ENCODE measurements at places on chromosomes 1 and 21.

GRCh38 chr1:222974496-222974895, 159.7 kb downstream of the DISP1 start:
- DNase-seq: peak; percentile 15

GRCh38 chr1:60904099-60904851, 178.1 kb upstream of the NFIA start:
- DNase-seq: peak; percentile 4

DNA sequence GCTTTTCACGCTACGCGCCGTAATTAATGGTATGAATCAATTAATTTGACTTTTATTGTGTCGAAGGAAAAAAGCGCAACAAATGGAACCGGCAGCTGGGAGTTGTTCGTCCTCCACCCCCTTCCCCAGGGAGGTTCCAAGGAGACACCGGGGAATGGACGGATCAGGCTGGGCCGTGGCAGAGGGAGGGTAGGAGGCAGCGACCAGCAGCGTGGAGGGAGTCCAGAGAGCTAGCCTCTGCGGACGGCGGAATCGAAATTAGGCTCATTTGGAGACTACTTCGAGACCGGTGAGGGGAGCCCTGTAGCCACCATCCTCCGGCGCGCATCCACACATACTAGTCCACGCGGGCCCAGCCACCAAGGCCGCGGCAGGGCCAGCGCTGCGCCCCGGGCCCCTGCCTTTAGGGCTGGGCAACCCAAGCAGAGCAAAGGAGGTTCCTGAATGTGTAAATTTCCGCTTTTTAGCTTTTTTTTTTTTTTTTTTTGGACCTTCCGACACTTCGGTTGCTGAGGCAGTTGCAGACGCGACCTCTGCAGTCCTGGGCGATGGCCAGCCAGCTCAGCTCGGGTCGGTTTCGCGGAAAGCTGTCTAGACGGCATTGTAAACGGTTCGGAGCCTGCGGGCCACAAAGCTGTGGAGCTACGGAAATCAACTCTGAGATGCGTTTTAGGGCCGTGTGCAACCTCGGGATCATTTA, 2.2 kb upstream of the FOXD3 start:
- no peak for DNase-seq

DNA sequence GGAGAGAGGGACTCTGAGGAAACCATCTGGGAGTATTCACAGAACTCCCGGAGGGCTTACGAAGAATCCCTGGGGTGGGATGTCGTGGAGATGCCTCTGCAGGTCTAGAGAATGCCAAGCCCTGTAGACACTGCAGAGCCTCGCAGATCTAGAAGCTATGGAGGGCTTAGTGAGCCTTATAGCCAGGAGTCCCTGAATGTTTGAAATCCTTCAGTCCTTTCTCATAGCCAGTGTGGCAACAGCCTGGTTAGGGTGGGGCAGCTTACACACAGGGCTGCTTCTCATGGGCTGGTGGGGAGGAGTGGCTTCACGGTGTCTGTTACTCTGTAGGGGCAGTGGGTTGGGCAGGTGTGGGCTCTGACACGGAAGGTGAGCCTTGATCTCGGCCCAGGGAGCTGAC, 44.2 kb upstream of the KDM4A start:
- peak; percentile 40 for DNase-seq

GRCh38 chr1:3501856-3502640, 47.6 kb downstream of the ARHGEF16 start:
- peak; percentile 36 for DNase-seq

DNA sequence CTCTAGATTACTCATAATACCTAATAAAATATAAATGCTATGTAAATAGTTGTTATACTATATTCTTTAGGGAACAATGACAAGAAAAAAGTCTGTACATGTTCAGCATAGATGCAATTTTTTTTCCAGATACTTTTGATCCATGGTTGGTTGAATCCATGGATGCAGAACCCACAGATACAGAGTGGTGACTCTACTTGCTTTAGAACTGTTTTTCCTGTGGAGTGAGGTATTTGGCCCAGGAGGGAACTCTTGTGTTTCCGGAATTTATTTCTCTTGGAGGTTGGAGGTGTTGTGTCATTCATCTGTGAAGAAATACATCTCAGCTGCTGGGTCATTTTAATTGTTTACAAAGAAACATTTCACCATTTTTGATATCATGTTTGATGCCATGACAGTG, 28.7 kb downstream of the TMEM200B start:
- peak; percentile 45 for DNase-seq

- no peak for DNase-seq
Measured at GRCh38 chr1:23381233-23381885, 11.7 kb upstream of the ZNF436 start.

DNA sequence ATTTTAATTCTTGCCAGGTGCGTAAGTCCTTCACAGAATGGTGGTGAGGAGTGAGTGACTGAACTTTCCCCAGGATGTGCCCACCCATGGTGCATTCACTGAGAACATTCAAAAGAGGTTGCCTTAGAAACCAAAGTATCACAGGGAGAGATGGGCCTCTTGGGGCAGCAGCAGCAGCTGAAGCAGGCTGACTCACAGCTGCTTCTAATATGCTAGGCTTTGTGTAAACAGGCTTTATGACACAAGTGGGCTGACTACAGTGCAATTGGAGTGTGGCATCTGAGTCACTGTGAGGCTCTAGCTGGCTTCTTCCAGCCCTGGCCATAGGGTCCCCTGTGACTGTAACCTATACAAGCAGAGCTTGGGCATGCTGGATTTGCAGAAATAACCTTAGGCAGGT, 12.6 kb downstream of the PIGP start:
- DNase-seq: peak; percentile 93

DNA sequence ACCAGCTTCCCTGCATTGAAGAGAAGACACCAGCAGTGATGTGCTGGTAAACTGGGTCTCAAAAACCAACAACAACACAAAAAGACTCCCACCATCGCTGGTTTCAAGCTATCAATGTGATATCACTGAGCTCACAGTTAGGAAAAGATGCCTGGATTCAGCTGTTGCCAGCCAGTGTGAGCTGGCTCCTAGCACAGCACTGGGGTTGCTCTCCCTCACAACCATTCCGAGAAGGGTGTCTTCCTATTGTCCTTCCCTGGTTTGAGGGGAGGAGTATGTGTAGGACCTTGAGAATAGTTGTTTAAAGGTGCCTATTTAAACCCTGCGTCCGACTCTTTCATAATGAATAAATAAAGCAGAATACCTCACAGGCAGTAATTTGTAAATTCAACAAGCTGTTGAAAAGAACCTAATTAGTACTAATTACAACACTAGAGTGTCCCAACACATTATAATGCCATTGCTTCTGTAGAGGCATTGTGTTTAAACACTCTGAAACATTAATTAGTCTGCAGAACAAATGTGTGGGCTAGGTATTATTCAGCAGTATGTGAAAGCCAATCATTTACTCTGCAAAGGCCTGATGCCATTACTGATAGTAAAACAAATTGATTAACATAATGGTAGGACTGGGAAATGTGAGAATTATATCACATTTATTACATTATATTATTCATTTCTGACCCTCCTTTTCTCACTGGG, 17.2 kb downstream of the NIBAN1 start:
- DNase-seq: no peak

- peak; percentile 47 for DNase-seq
Measured at GRCh38 chr1:155499263-155499662, 63.3 kb downstream of the ASH1L start.
